ENCODE measurements at places on chromosomes 7 and 10. TPM values are rescaled to one million over a fixed set of nuclear protein-coding genes. Genes with fewer than 3 reads are reported as not detected.

DNA sequence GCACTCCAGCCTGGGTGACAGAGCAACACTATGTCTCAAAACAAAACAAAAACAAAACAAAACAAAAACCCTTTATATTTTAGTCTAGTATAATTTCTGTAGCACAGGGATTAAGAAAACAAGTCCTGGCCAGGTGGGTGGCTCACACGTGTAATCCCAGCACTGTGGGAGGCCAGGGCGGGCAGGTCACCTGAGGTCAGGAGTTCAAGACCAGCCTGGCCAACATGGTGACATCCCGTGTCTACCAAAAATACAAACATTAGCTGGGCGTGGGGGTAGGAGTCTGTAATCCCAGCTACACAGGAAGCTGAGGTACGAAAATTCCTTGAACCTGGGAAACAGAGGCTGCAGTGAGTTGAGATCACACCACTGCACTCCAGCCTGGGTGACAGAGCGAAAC is 23.2 kb upstream of the ASL start:
- DNase-seq: no peak

DNA sequence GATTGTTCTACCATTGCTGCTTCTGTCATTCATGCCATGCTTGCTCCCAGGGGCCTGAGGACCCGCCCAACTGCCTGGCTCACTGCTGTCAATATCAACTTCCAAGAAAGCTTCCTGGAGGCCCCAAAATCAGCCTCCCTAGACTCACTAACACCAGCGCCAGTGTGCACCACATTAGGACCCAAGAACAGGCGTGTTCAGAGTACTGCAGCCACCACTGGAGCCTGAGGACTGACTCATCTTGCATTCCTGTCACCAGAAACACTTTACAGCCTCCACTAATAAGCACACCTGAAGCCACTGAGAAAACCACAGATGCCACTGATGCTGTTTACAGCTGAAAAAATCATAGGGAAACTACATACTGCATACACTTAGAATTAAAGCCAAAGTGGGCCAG is 1284.3 kb downstream of the TYW1 start:
- no peak for DNase-seq

FKBP9 gene
- 170 TPM for total RNA-seq

- no peak for DNase-seq
Observed at GRCh38 chr7:8386926-8387550, 46.4 kb upstream of the NXPH1 start.

DNA sequence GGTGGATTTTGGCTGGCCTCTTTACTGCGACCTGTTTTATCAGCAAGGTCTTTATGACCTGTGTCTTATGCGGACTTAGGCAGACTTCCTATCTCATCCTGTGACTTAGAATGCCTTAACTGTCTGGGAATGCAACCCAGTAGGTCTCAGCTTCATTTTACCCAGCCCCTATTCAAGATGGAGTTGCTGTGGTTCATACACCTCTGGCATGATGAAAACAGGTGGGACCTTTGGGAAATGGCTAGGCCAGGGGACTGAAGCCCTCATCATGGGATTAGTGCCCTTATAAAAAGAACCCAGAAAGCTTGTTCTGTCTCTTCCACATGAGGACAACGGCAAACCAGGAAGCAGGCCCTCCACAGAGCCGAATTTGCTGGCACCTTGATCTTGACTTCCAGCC is 172.1 kb upstream of the MYO3A start:
- no peak for DNase-seq

DNA sequence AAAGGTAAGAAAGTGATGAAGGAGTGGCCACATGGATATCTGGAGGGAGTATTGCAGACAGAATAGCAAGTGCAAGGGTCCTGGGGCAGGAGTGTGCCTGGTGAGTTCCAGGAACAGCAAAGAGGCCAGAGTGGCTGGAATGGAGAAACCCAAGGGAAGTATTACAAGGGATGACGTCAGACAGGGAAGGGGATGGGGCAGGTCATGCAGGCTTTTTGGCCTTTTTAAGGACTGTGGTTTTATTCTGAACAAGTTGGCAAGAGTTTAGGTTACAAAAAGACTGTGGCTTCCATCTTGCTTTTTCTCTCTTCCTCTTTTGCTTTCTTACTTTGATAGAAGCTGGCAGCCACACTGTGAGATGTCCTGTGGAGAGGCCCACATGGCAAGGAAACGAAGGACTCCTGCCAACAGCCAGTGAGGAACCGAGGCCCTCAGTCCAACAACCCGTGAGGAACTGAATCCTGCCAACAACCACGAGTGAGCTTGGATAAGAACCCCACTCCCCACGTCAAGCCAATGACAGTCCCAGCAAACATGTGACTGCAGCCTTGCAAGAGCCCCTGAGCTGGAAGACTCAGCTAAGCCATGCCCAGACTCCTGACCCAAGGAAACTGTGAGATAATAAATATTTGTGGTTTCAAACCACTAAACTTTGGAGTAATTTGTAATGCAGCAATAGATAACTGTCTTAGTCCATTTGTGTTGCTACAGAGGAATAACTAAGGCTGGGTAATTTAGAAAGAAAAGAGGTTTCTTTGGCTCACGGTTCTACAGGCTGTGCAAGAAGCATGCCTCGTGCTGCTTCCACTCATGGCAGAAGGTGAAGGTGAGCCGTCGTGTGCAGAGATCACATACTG is 19.8 kb upstream of the KDM7A start:
- DNase-seq: peak; percentile 63

DNA sequence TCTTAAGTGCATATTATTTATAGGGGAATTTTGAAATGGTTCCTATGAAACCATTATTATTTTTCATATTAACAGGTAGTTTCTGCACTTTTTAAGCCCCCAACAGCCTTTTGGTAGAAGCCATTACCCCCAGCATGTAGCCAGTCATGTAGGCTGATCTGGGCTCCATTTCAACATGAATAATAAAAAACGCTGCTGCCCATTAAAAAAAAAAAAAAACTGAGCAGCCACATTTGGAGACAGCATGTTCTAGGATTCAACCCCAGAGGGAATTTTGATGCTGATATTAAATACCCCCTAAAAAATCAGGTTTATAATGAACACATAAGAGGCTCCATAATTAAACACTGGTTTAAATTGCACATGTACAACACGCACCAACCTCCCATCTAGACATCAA is 181.3 kb downstream of the RTKN2 start:
- DNase-seq: no peak

CHCHD3 gene
- total RNA-seq: 94.7 TPM

DNA sequence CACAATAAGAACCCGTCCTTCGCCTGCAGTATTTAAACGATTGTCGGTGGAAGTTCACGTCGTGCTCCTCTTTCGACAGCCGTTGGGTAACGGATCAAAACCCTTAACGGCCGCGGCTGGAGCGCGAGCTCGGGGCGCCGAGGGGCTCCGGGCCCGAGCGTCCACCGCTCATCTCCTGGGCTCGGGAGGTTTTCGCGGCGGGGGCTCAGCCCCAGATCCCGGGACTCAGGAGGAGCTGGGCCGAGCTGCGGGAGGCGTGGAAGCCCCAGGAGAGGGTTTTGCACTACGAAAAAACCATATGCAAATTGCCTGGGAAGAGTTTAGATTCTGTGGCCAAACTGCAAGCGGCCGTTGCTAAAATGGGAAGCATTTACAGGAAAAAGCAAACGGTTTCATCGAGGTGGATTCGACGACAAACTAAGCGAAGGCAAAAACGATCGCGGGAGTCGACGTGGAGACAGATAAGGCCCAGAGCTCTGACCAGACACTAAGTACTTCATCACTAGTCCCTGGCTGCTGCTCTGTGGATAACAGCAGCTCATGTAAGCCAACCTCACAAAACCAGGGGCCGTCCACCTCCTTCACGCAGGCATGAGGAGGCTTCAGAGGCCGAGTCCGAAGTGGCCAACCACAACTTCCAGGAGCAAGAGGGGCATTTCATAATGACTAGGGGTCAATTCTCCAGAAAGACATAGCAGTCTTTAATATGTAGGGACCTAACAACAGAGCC is 129.7 kb downstream of the MARCHF5 start:
- DNase-seq: no peak

DNA sequence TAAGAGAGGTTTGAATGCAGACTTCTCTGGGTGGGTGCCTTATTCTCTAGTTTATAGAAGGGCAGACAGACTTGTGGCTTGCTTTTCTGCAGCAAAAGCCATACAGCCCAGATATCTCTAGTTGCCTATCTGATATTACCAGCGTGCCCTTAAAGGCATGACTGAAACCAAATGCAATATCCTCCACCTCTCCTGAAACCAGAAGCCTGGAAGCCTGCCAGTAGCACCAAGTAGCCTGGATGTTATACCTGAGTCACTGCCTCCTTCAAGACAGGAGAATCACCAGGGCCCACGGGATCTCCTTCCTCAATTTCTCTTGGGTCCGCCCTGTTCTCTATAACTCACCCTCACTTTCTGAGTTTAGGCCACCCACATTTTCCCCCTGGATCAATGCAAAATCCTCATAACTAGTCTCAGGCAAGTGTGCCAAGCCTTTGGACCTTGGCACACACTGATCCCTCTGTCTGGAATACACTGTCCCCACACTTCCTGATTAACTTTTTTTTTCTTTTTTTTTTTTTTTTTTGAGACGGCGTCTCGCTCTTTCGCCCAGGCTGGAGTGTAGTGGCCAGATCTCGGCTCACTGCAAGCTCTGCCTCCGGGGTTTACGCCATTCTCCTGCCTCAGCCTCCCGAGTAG is 638.4 kb downstream of the GALNT17 start:
- no peak for DNase-seq

Data from MG63 (cell line).